HFFc6 (cell line): ENCODE measurements at places on chromosomes 11 and 22. TPM values are rescaled to one million over a fixed set of nuclear protein-coding genes. Genes with fewer than 3 reads are reported as not detected.

CTSW gene
- 0.18 TPM in 1 of 3 replicates, not detected in the others for total RNA-seq

FOLH1 gene
- total RNA-seq, result not detected in 2 replicates

CCDC116 gene
- 0.20 and 0.31 TPM in 2 replicates for total RNA-seq

USH1C gene
- not detected in 3 replicates for total RNA-seq

MMP7 gene
- not detected in 3 replicates for total RNA-seq

TOMM22 gene
- 127 to 141 TPM (median 139 TPM) in 3 replicates for total RNA-seq

DNA sequence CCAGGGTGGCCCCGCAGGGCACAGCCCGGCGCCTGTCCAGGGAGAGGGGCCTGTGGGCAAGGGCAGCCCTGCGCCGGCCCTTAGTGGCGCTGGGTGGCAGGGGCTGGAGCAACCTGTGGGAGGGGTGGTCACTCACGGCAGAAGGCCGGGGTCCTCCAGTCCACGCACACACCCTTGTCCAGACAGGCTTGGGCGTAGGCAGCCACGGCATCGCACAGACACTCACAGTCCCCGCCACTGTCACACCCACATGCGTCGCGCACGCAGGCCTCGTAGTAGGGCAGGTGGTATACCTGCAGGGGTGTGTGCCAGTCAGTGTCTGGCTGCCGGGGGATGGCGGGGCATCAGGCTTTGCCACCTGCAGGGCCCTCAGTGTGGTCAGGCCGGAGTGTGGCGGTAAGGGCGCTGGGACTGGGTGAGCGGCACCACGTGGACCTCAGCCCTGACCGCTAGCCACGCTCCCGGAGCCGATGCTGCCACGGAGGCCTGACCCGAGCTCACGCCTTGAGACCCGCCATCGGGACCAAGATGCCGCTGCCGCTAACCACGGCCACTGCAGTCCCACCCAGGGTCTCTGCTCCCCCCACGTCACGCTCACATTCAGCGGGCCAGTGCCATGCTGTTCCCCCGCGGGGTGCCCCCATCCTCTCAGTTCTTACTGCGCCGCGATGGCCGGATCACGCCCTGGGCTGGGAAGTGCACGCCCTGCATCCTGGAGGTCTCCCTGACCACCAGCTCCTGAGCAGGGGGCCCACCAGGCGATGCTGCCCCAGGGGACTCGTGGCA lies 12.5 kb downstream of the MUC6 start:
- no peak overlapping the region for H3K4me3 ChIP-seq
- no peak for DNase-seq
- H3K4me1 ChIP-seq, result no peaks in the 10 kb centered on the region
- no peak overlapping the region for H3K27ac ChIP-seq
- no peaks in the 10 kb centered on the region; the same call in 1 of the 2 replicates for H3K27me3 ChIP-seq

DNA sequence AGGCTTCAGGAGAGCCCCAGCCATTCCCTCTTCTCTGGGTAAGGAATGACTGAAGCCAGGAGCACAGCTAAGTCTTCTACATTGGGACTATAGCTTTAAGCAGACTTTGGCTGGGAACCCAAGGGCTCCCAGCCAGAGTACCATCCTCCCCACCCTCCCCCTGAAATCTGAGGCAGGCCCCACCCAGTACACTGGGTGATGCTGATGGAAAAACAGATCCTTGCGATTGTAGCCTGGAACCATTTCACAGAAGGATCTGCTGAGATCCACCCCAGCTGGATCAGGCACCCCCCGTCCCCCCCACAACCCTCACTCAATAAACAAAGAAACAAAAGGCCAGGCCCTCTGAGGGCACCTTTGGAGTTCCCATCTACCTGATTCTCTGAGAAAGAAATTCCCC lies 39.8 kb downstream of the IL18BP start:
- peak; percentile 64 for DNase-seq
- H3K36me3 ChIP-seq, result peaks cover 13% of the 10 kb centered on the region; the same call in 1 of the 2 replicates
- H3K4me3 ChIP-seq, result no peak overlapping the region
- no peaks in the 10 kb centered on the region; the same call in 1 of the 2 replicates for H3K27me3 ChIP-seq

DNA sequence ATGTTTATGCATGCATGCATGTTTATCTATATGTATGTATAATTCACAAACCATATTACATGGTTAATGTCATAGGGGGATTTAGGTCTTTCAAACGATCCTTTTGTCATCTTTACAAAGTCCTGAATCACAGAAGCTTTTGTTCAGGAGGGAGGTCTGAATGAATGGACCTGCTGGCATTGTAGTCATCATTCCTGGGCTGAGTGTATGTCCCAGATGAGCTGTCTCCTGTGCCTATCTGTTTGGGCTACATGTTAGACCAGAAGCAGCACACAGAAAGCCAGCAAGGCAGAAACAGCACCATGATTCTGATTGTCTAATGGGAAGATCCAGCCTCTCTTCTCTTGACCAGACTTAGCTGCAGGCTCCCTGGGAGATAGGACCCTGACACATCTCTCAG lies 69.5 kb downstream of the ADM start:
- peaks cover 90% of the 10 kb centered on the region for H3K4me1 ChIP-seq
- peak overlapping the region; percentile 92 for H3K27ac ChIP-seq
- no peaks in the 10 kb centered on the region; the same call in 1 of the 2 replicates for H3K36me3 ChIP-seq
- peak; percentile 35 for DNase-seq
- peak overlapping the region; percentile 63 for H3K4me3 ChIP-seq

GRCh38 chr11:58999291-58999680 lies 60.0 kb downstream of the GLYATL1 start:
- H3K27me3 ChIP-seq, result peaks cover 4% of the 10 kb centered on the region
- H3K4me3 ChIP-seq, result no peak overlapping the region
- H3K36me3 ChIP-seq, result no peaks in the 10 kb centered on the region
- no peak for DNase-seq

- no peak overlapping the region for H3K4me3 ChIP-seq
- peaks cover 14% of the 10 kb centered on the region for H3K4me1 ChIP-seq
- H3K27ac ChIP-seq, result no peak overlapping the region
- no peak for DNase-seq
These were observed 41.9 kb upstream of the PCF11 start for GRCh38 chr11:83115026-83115425.

- H3K36me3 ChIP-seq, result peaks cover 30% of the 10 kb centered on the region
- H3K4me3 ChIP-seq, result no peak overlapping the region
- H3K4me1 ChIP-seq, result peaks cover under 1% of the 10 kb centered on the region; the same call in 1 of the 2 replicates
- no peaks in the 10 kb centered on the region; the same call in 1 of the 2 replicates for H3K27me3 ChIP-seq
- H3K27ac ChIP-seq, result no peak overlapping the region
- no peak for DNase-seq
These were observed 40.9 kb downstream of the RNF141 start for GRCh38 chr11:10499874-10500601.

- H3K4me1 ChIP-seq, result no peaks in the 10 kb centered on the region
- H3K27me3 ChIP-seq, result no peaks in the 10 kb centered on the region; the same call in 1 of the 2 replicates
- H3K4me3 ChIP-seq, result no peak overlapping the region
- H3K36me3 ChIP-seq, result no peaks in the 10 kb centered on the region
These were observed 168.8 kb downstream of the C11orf87 start for GRCh38 chr11:109590782-109591181.

DNA sequence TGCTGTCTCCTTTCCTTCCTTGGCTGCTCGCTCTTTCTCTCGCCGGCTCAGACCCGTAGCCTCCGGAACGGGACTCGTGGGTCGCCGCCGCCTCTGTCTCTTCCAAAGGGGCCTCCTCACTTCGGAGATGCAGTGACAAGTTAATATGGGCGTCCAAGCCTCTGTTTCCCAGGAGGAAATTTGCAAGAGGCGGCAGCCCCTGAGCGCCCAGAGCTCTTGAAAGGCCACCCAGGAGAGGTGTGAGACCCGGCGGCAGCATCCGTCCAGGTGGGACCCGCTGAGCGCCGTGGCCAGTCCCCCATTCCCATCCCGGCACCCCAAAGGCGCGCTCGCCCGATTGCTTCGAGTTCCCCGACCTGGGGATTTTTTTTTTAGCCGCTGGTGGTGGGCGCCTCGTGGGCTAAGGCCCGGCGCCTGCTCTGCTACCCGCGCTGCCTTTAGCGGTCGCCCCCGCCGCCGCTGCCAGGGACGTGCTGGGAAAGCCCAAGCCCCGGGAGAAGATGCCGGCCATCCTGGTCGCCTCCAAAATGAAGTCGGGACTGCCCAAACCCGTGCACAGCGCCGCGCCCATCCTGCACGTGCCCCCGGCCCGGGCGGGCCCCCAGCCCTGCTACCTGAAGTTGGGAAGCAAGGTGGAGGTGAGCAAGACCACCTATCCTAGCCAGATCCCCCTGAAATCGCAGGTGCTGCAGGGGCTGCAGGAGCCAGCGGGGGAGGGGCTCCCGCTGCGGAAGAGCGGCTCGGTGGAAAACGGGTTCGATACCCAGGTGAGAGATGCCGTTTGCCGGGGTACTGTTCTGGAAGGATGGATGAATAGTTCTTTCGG lies 772 bp downstream of the NAV2 start:
- H3K36me3 ChIP-seq, result peaks cover 14% of the 10 kb centered on the region; the same call in 1 of the 2 replicates
- H3K4me3 ChIP-seq, result peak overlapping the region; percentile 86
- peaks cover 5% of the 10 kb centered on the region; the same call in 1 of the 2 replicates for H3K27me3 ChIP-seq

DNA sequence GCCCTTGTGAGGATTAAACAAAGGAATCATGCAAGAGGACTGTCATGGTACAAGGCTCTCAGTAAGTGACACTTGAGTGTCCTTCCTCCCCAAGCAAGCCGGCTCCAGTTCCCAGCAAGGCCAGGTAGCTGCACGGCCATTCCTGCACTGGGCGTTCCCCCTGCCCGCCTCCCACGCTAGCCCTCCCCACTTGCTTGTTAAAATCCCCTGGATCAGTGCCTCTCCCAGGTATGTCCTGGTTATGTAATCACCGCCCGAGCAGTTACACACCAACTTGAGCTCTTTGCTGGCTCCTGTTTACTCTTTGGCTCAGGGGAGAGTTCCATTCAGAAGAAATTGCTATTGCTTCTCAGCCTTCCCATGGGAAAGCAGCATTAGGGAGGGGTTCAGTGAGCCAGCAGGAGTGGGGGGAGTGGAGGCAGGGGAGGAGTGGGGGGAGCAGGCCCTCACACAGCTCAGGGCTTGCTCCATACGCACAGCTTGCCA lies 19.4 kb upstream of the MYEOV start:
- DNase-seq, result no peak
- H3K27me3 ChIP-seq, result peaks cover 35% of the 10 kb centered on the region
- H3K27ac ChIP-seq, result no peak overlapping the region
- no peaks in the 10 kb centered on the region for H3K36me3 ChIP-seq
- no peak overlapping the region for H3K4me3 ChIP-seq
- H3K4me1 ChIP-seq, result no peaks in the 10 kb centered on the region

DNA sequence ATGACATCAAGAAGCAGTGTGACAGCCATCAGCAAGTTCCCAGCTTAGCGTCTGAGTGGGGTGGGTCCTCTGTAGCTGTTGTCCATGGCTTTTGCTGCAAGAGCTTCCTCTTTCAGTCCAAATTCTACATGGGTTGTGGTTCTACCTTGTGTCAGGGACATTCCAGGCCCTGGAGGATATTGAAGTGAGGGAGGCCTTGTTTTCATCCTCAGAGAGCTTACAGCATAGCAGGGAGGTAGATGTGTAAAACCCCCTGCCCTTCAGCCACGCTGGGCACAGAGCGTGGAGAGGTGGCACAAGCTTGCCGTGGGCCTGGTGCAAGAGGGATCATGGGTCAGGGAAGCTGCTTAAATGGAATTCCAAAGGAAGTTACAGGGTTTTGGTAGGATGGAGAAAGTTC lies 93.9 kb downstream of the GRIK4 start:
- no peak overlapping the region for H3K27ac ChIP-seq
- no peaks in the 10 kb centered on the region for H3K36me3 ChIP-seq
- peaks cover 6% of the 10 kb centered on the region for H3K4me1 ChIP-seq
- DNase-seq, result no peak
- peaks cover 23% of the 10 kb centered on the region for H3K27me3 ChIP-seq
- H3K4me3 ChIP-seq, result no peak overlapping the region

DNA sequence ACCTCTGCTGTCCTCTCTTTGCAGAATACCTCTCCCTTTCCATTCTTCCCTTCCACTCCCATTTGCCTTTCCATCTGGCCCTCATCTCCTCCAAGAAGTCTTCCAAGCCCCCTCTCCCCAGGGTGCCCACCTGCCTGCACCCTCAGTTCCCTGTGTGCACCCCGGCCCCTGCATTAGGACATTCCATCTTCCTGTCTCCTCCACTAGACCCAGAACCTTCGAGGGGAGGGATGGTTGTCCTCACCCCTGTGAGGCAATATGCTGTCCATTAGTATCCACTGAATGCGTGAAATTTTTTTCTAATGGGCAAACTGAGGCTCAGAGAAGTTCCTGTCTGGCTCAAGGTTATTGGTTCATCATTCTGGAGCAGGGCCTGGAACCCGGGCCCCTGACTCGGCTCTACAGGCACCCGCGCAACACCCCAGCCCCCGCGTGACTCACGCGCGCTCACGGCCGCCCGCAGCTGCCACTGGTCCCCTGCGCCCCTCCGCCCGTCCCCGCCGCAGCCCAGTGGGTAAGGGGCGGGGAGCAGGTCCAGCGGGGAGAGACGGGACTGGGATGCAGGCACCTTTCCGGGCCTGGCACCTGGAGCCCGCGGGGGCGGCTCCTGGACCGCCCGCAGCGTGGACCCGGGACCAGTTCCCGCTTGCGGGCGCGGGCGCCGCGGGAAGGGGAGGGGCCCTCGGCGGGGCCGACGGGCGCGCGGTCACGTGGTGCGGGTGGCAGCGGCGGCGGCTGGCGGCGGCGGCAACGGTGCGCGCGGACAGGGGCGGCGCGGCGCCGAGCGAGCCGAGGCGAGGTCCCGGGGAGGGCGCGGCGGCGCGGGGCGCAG lies 7.0 kb downstream of the SEPTIN3 start:
- no peak overlapping the region for H3K27ac ChIP-seq
- no peaks in the 10 kb centered on the region for H3K36me3 ChIP-seq
- DNase-seq, result no peak
- H3K4me3 ChIP-seq, result no peak overlapping the region; the same call in 1 of the 2 replicates

DNA sequence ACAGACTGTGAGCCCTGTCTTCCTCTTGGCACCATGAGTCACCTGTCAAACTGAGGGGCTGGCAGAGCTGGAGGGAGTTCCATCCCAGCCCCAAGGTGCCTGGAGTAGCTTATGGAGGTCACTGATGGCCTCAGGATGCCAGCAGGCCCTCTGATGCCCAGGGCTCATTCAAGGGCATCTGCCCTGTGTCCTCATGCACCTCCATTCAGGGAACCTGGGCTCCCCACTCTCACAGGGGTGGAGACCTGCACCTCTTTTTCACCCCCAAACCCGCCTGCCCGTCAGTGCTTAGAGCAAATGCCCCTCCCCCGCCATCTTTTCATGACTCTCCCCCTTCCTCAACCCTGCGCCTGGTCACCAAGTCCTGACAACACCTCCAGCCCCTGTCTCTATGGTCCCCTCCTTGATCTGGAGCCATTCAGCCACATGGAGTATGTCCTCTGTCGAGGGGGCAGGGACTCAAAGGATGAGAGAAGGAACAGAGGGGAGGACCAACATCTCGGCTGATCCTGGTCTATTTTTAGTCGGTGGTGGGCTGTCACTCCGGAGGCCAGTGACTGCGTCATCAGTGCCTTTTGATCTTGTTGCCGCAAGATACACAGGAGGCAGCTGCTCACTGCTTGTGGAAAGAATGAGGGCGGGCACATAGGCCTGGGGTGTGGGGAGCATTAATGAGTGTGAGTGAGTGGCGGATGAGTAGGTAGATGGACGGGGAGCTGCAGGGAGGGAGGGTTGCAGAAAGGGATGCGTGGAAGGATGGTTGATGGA lies 72.2 kb downstream of the CDKN1C start:
- no peak overlapping the region for H3K4me3 ChIP-seq
- peaks cover 36% of the 10 kb centered on the region for H3K27me3 ChIP-seq
- no peak overlapping the region for H3K27ac ChIP-seq
- no peak for DNase-seq
- peaks cover 7% of the 10 kb centered on the region for H3K4me1 ChIP-seq
- peaks cover 5% of the 10 kb centered on the region; the same call in 1 of the 2 replicates for H3K36me3 ChIP-seq
